ENCODE measurements at places on chromosomes 2 and 18.

- no peak for DNase-seq
These were observed 22.0 kb downstream of the TCF23 start for GRCh38 chr2:27170581-27171337.

DNA sequence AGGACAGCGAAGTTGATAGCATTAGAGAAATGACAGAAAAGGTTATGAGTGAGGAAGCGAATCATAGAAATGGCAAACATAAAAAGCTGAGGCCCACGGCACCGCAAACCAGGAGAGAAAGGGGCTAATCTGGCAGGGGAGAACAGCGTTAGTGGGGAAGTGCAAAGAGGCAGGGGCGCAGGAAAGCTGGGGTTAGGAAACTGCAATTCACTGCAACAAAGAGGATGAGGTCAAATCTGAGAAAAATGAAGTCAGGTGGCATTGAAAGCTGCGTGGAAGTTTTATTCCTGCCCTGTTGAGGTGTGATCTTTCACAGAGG is 653 bp upstream of the ABI2 start:
- no peak for DNase-seq

DNA sequence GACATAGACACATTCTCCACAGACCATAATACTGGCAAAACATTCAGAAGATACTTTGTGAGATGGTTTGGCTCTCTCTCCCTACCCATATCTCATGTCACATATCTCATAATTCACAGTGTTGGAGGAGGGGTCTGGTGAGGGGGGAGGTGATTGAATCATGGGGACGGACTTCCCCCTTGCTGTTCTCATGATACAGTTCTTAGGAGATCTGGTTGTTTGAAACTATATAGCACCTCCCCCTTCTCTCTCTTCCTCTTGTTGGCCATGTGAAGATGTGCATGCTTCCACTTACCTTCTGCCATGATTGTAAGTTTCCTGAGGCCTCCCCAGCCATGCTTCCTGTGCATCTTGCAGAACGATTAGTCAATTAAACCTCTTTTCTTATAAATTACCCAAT is 61.1 kb downstream of the HK2 start:
- DNase-seq, result no peak

- no peak for DNase-seq
These were observed 82.6 kb upstream of the GLI2 start for GRCh38 chr2:120653046-120653445.

- no peak for DNase-seq
These were observed 31.5 kb downstream of the BABAM2 start for GRCh38 chr2:27921880-27922547.

DNA sequence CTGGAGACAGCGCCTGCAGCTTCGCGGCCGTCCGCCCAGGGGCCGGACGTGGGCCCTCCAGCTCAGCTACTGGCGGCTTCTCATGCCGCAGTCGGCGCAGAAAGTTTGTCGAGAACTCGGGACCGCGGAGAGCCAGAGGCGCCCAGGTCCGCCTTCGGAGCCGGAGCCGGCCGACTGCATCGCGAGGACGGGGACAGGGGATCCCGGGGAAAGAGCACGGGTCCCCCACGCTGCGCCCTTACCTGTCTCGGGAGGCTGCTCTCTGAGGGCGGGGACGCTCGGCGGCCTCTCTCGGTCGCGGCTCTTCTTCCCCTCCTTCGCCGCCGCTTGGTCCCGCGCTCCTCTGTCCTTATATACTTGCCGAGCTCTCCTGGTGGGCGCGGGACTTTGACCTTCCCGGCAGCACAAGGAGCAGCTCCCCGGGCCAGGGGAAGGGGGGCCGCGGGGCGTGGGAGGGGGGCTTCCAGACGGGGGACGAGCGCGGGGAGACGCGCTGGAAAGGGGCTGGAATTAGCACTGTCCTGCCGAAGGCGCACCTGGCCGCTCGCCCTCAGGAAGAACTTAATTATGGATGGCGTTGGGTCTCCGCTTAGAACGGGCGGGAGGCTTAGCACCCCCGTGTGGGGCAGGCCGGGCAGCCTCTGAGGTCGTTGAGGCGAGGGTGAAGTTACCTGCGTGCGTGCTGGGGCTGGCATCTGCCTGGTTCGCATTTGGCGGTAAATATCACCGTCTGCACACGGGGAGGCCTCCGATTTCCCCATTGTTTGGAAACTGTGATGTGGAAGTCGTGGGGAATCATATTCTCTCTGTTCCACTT is at the start of gene POMC:
Gene POMC (minus strand): TSS at position 325 of the 817 bp plus-strand sequence. CDS start 3,808 bp downstream, outside the sequence.
- DNase-seq, result peak; percentile 24

DNA sequence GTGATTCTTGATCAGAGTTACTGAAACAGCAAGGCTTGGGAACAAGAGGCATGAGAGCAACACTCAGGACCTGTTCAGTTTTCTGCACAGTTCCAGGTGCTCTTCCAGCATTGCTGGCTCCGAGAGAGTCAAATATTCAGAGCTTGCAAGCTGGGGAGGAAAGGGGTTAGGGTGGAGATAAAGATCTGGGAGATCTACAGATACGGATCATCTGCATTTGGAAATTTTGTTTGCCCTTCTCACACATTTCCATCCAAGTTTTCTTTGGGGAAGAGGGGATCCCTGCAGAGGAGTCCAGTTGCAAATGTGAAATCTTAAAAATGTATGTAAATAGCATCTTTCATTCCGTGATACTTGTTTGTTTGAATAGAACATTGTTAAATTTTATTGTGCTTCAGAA is 108.2 kb downstream of the NEDD4L start:
- DNase-seq, result no peak

DNA sequence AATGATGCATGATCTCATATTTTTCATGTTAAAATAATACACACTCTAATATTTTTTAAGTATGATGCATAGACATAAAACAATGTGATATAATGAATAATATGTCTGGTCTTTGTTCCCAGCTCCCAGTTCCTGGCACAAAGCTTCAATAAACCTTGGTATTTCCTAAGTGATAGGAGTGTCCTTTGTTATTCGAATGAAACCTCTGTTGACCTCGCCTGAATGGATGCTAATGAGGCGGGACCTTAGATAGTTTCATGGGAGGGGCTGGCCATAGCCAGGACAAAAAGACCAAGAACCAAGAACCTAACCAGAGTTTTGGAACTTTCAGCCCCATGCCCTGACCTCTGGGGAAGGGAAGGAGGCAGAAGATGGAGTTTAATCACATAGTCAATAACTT is 257.7 kb upstream of the COPS8 start:
- DNase-seq, result no peak

DNA sequence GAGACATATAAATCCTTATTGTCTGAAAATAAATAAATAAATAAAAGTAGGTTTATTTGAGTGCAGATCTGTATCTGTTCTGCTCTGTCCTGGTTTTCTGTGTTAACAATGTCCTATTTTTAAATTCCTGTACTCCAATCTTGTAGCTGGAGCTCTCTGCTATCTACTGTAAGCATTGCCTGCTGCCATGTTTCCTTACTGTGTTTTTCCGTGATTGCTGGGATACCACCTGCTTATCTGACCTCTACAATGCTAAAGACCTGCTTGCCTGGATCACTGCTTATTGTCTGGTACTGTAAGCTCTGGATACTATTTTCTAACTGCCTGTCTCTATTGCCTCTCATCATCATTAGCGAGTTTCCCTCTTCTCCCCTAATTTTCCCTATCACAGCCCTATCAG is 11.6 kb downstream of the PTPN4 start:
- no peak for DNase-seq

DNA sequence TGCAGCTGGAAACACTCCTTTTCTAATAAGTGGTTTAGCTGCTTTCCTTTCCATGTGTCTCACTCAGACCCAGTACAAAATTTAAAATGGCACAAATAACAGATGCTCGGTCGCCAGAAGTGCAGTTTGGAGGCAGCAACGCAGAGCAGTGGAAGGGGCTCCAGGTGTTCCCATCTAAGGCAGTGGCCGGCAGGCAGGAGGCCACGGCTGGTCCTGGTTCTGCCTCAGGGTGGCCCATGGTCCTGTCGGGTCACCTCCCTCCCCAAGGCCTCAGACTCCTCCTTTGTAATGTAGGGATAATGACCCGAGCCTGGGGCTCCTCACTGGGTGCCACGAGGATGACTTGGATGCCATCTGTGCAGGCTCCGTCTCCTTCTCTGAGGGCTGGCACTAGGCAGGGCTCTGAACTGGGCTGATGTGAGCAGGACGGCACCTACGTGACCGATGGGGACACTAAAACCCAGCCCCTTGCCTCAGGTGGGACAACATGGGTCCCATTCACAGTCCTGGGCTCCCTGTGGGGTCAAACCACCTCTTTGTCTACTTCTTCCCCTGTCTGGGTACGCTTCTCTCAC is 80.9 kb upstream of the SLC66A3 start:
- DNase-seq, result no peak

DNA sequence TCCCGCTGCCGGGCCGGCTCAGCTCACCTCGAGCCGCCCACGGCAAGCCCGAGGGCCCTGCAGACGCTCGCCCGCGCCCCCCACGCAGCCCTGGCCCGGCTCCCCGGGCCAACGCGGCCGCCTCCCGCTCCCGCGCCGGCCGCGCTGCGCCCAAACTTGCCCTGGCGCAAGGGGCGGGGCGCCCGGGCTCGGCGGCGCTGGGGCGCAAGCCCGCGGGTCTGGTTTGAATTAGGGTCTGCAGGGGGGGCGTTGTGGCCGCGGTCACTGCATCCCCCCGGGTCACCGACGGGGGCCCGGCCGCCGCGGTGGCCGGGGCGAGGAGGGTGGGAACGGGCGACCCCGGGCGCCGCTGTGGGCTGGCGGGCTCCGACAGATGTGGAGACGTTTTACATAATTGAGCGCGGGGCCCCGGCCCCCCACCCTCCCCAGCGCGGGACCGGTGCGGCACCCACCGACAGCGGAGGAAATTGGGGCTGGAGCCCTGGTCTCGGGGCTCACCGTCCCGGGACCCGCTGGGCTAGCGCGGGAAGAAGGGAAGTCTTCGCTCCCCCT is 690 bp downstream of the SDC1 start:
- DNase-seq, result no peak

DNA sequence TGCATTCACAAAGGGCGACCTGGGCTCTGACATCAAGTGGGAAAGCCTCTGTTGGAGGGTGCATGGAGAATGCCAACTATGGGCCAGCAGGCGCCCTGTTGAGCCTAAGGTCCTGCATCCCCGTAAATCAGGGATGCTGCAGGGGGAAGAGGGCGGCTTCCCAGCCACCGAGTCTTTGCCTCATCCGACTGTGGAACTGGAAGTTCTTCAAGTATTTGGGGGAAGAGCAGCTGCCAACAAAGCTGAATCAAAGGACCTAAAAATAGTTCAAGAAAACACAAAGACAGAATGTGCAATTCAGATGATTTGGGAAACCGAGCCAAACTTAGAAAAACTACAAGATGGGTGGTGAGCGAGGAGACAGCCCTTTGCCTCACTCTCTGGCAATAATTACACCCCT is 281.1 kb upstream of the MGAT5 start:
- no peak for DNase-seq

DNA sequence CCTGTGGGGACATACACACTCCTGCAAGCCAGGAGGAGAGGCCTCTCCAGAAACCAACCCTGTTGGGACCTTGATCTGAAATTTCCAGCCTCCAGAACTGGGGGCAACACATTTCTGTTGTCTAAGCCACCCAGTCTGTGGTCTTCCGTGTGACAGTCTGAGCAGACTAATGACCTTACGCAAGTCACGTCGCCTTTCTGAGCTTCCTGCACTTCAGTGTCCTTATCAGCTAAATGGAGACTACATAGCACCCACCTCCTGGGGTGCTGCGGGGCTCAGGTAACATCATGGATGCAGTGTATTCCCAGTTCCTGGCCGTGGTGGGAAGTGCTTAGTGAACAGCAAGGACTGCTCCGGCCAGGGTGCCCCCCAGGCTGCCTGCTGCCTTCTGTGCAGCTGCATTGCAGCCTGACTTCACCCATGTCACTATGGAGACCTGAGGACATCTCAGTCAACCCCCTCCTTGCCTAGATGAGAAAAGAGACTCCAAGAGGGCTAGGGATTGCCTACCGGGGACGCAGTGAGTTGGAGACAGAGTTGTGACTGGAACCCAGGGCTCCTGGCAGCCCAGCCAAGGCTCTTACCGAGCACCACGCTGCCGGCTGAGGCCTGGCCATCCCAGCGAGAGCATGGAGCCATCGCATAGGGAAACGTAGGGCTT is 61.2 kb upstream of the FZD5 start:
- no peak for DNase-seq

DNA sequence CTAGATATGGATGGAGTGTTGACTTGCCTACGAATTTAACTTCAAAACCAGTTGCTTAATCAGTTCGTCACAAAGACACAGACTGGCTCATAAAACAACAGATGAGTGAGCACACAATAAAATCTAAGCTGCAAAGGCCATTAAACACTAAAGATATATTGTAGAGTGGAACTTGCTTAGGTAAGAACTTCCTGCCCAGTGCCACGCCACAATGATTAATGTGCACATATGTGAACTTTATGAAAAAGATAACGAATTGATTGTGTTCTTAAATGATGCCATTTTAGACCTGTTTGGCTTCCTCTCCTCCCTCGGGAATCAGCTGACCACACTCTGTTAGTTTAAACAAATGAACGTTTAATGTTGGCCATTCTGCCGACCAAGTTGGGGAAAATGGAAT is 2031.3 kb upstream of the CELF4 start:
- DNase-seq, result no peak

DNA sequence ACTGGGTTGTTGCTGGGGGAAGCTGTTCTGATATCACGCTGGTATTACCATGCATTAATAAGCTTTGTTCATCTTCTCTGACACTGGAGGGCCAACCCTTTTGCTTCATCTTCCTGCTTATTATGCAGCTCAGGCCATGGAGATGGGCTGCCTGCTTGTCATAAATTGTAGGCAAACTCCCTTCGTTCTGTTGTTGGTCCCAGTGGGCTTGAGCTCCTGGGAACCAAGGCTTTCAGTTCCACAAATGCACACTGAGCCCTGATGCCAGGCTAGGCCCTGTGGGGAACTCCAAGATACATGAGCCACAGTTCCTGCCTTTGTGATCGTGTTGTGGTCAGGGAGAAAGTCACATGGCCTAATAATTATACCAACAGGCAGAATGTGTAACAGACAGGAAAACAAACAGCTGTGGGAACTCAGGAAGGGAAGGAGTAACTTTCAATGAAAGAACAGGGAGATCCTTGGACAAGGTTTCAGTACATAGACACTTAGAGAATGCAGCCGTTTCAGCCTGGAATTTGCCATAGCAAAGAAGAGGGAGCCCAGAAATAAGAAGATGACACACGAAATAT is 49.0 kb upstream of the BCL2L11 start:
- DNase-seq, result no peak

DNA sequence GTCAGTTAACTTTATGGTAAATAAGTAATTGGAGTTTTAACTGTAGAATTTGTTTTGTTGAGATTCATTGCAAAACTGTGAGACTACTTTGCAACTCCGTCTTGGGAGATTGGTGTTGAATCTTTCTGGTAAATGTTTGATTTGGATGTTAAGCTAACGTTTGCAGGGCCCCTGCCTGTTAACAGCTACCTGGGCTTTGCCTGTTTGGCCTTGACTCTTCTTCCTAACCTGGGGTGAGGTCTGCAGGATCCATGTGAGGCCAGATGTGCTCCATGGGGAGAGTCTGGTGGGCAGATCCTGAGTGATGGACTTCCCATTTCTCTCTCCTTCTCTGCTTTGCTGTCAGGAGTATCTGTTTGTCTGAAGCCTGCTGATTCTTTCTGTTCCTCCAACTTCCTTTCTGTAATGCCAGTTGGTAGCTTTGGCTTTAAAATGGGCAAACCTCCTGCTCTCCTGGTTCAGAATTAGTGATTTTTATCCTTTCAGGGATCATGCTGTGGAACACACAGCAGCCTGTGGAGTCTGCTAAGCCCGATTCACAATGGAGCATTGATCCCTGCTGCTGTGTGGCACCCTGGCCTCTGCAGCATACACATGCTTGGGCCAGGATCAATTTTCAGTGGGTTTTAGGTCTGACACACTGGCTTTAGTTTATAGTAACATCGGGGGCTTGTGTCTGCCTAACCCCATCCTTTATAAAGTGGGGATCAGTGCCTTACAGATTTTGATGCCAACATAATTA is 36.3 kb downstream of the PTPRM start:
- DNase-seq, result no peak
